ENCODE measurements at places on chromosomes 7 and 10.

- no peak for DNase-seq
Measured at GRCh38 chr10:634256-634655, 55.2 kb downstream of the DIP2C start.

GRCh38 chr10:8532647-8533046 lies 478.2 kb downstream of the GATA3 start:
- no peak for DNase-seq

- no peak for DNase-seq
Measured at GRCh38 chr7:21172800-21173199, 255.1 kb upstream of the SP4 start.

DNA sequence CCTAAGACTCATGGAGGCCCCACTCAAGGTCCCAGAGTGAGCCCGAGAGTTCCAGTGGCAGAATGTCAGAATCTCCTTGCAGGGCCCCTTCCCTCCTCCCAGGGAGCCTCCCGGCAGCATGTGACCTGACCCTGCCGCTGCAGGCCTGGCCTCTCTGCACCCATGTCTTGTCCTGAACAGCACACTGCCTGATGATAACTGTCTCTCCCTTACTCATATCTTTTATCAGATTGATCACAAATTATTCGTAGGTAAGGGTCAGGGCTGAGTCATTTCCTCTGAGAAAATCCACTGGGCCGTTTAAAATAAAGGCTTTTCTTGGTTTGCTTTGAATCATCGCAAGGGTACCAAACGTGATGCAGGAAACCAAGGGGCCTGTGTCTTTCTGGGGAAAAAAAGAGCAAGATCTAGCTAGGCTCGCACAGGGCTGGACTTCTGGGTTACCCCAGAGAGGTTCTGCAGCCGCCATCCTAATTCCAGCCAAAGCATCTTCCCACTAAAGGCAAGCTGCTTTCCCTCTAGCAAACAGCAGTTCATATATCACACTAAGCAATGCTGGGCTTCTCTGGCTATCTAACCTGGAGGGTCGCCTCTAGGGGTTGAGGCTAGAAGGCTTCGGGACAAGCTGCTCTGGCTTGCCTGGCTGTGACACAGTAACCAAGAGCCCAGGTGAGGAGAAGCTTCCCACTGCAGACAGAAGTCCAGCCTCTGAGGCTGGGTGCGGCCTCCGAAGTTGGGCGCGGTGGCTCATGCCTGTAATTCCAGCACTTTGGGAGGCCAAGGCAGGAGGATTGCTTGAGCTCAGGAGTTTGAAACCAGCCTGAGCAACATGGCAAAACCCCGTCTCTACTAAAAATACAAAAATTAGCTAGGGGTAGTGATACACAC lies 104.9 kb downstream of the SPDYE5 start:
- no peak for DNase-seq

DNA sequence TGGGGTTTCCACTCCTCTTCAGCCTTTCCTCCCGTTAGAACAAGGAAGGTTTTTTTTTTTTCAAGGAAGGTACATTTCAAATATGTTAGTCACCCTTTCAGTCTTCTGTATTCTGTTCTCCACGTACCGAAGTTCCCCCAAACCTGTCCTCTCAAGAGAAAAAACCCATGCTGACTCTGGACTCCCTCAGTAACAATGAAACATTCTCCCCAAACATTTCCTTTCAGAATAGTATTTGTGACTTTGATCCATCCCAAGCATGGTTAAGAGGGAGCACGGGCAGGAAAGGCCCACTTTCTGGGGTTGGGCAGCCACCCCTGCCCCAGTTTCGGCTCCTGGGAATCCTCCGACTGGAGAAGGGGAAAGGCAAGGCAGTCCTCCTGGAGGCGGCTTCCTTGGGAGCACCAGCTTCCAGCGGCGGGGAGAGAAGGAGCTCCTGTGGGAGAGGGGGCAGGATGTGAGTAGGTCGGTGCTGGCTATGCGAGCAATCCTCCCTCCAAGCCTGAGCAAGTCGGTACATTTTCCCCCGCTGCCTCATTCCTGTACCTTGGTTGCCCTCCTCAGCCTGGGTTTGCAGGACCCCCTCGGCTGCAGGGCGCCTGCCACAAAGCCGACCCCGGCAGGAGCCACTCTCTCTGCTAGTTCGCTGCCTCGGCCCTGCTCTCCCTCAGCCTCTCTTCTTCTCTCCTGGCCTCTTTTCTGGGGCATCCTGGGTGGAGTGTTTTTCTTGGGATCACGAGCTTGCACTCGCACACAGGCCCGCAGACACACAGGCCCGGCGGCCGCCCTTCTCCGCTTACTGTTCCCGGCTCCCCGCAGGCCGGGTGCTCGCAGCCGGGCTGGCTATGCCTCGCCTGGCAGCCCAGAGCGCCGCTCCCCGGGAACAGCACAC lies 2.1 kb upstream of the HOXA1 start:
- DNase-seq: no peak

DNA sequence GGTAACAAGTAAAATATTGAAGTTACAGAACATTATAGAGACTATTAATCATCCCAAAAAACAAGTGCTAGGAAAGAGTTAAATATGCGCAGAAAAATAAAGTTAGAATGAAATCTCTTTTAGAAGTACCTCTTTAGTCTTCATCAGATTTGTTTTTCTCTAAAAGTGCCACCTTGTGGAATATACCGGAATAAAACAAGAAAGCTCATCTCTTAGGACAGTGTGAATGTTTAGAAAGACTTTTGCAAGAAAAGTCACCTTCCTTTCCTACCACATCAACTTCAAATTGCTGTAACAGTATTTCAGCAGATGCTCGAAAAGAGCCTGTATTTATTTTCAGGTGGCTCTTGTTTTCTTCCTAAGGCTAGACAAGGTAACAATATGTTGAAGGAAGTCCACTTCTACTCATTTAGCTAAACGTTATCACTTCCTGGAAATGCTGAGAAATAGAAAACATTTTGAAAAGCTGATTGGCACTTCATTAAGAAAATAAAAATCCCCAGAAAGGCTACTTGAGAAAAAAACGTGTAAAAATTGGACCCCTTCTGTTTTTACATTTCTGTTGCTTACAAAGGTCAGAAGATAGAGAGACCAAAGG lies 19.8 kb upstream of the FAM133B start:
- no peak for DNase-seq

GRCh38 chr10:121661451-121661851 lies 63.2 kb upstream of the FGFR2 start:
- no peak for DNase-seq

GRCh38 chr10:26706936-26707335 lies 9.4 kb downstream of the PDSS1 start:
- DNase-seq: no peak

DNA sequence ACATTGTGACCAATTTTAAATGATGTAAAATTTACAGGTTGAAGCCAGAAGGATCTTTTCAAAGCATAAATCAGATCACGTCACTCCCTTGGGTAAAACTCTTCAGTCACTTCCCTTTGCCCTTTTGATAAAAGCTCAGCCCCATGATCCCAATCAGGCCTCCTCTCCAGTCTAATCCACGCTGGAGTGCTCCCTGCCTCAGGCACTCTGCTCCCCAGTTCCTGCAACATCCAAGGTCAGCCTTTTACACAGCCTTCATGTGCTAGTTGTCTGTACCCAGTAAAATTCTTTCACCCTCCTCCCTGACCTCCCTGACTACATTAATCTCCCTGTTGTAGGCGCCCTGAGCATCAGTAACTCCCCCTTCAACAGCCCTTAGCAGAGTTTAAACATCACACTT lies 14.1 kb downstream of the ELMO1 start:
- no peak for DNase-seq

GRCh38 chr7:101058355-101058754 lies 26.9 kb upstream of the TRIM56 start:
- DNase-seq: no peak

GRCh38 chr10:5854131-5854475 lies 35.6 kb downstream of the ANKRD16 start:
- DNase-seq: no peak

DNA sequence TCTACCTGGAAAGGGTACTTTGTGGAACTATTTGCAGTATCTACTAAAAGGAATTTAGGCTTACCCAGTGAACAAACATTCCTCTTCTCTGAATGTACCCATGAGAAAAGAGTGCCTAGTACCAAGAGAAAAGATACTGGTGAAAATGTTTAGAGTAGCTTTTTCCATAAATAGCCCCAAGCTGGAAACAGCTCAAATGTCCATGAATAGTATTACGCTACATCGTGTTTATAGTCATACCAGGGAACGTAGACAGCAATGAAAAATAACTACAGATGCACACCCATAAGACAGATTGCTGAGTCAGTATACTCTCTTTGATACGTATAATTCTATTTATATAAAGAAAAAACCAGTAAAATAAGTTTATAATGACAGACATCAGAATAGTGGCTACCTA lies 285.9 kb downstream of the KLF6 start:
- no peak for DNase-seq

- DNase-seq: no peak
Measured at GRCh38 chr10:1552406-1552805, 184.9 kb downstream of the ADARB2 start.

GRCh38 chr7:120486164-120486563 lies 213.2 kb downstream of the KCND2 start:
- DNase-seq: no peak

DNA sequence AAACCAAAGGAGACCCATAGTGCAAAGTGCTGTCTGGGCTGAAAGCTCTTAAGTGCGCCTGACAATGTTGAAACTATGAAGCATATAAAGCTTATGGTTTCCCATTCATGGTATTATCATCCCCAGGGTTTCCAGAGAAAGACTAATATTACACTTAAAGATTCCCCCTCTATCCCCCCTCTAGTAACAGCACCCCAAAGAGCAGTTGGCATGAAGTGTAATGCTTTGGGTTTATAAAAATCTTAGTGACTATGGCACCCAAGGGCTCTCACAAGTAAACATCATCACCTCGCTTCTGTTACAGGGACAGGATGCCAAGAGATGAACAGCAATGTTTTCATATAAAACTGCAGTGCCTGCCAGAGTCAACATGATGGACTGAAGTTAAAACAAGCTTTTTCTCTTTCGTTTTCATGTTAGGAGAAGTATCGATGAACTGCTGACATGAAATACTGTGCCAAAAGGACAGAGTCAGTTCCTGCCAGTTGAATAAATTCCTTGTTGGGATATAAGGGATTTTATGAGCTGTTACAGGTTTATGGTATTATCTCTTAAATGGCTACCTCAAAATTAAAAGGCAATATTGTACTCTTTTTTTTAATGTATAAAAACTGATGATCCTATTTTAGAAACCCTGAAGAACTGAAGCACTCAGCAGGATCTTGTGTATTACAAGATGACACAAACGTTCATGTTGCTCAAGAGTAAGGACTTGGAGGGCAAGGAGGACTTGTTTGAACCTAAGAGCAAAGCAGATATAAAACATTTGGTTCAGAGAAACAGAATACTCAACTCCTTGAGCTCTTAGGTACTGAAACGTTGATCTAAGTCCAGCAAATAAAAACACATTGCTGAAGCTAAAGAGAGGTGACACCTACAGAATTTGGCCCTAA lies 203.7 kb upstream of the IMMP2L start:
- DNase-seq: no peak

GRCh38 chr7:116024826-116025809 lies 5.4 kb downstream of the TFEC start:
- no peak for DNase-seq

DNA sequence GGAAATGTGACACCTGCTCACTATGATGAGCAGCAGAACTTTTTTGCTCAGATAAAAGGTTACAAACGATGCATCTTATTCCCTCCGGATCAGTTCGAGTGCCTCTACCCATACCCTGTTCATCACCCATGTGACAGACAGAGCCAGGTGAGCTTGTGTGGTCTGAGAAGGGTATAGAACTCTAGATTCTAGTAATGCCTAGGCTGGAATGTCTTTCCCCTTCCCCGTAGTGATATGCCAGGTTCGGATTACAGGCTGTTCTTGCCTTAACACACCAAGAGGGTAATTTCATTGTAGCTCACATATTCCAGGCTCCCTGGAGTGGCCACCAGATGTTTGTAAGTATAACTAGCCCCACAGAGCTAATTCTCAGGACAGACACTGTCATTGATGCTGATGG lies 9.2 kb downstream of the HIF1AN start:
- DNase-seq: no peak

- peak; percentile 14 for DNase-seq
Measured at GRCh38 chr10:117165538-117166417, 27.7 kb upstream of the VAX1 start.

GRCh38 chr10:78831461-78831860 lies 237.3 kb upstream of the ZMIZ1 start:
- DNase-seq: no peak

DNA sequence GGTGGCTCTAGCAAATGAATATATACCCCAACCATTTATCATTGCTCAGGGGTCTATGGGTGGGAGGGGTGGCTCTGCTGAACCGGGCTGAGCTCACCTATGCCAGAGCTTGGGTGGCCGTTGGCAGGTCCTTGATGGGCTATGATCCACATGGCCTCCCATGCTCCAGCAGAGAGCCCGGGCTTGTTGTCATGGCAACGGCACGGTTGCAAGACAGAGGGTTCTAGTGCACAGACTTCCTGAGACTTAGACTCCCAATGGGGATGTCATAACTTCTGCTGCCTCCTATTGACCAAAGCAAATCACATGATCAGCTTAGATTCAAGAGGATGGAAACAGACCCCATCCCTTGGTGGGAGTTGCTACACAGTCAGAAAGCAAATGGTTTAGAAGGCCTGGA lies 36.4 kb upstream of the CARD11 start:
- no peak for DNase-seq

DNA sequence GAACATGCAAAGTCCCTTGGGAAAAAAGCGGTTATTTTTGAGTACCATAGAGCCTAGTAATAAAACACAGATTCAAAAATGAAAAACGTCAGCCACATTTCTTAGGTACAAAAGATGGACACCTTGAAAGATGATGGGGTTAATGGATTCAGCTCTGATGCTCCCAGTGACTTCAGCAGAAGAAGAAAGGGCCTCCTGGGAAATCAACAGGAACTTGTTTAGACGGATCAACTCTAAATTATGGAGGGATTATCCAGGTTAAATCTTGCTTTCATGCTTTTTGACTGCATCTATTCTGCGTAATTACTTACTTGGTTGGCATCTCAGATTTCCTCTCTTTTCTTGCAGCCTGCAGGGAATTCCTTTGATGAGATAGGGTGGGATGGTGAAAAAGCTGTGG lies 82.5 kb downstream of the TMEM178B start:
- DNase-seq: no peak

DNA sequence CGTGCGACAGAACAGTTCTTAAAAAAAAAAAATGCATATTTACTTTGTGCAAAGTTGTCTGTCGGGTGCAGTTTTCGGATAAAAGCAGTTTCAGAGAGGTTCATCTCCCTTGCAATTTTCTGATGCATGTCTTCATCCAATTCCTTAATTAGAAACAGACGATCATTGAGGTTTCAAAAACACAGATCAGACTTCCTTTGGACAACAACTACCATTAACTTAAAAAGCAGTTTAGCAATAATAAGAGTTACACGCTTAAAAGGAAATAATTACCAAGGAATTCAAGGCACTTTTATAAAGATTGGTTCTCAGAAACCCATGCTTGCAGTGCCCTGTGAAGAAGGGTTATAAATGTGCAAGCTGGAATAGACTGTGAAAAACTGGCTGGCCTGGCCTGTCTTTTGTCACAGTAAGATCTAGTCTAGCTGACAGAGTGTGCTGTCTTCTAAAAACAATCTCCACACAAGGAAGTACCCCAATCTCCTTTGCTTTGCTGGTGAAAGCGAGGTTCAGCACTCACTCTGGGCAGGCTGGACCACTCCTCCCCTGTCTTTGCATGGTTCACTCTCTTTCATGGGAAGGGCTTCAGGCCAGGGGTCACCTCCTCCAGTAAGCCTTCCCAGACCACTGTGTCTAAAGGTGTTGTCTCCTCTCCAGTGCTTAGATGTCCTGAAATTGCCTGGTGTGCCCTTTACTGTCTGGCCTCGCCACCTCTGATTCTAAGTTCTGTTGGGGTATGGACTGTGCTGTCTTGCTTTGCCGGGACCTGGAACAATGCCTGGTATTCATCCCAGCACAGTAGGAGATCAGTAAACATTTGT lies 34.8 kb upstream of the HNRNPH3 start:
- DNase-seq: no peak

Measured in NCI-H526 treated with DMSO at 0.1 percent for 48 hours (cell line).